ENCODE measurements at places on chromosomes 16 and 17. TPM values are rescaled to one million over a fixed set of nuclear protein-coding genes. Genes with fewer than 3 reads are reported as not detected.

DOC2A gene
- 4.5 TPM for total RNA-seq

TAX1BP3 gene
- 58.2 TPM for total RNA-seq

EPN2 gene
- 32.8 TPM for total RNA-seq

GRCh38 chr16:83830769-83831455 is 23.1 kb downstream of the HSBP1 start:
- H3K27me3 ChIP-seq, result no peaks in the 10 kb centered on the region
- DNase-seq, result no peak
- no peak overlapping the region for H3K27ac ChIP-seq
- H3K36me3 ChIP-seq, result no peaks in the 10 kb centered on the region
- no peaks in the 10 kb centered on the region for H3K4me1 ChIP-seq

All from Caco-2 (cell line).